Kidney (tissue), 22 donors: ENCODE measurements at places on chromosomes 2 and 18. TPM values are rescaled to one million over a fixed set of nuclear protein-coding genes. Genes with fewer than 3 reads are reported as not detected.

FBXO41 gene
- 5.2 TPM for total RNA-seq

STARD6 gene
- 0.19 TPM for total RNA-seq

LOXL3 gene
- 9.7 TPM for total RNA-seq

SLC9A2 gene
- total RNA-seq: 5.9 TPM

CRACDL gene
- 14.8 TPM for total RNA-seq

ACMSD gene
- total RNA-seq: 44.0 TPM
